ENCODE measurements at places on chromosomes 1 and 21.

GRCh38 chr21:43195121-43196021 lies 26.6 kb downstream of the CRYAA start:
- DNase-seq: no peak

- DNase-seq: no peak
Measured at GRCh38 chr21:35652196-35652595, 408.1 kb downstream of the SETD4 start.

GRCh38 chr1:214022810-214023425 lies 35.1 kb downstream of the PROX1 start:
- DNase-seq: no peak

- DNase-seq: no peak
Measured at GRCh38 chr1:30028939-30029338, 694.4 kb downstream of the MATN1 start.

DNA sequence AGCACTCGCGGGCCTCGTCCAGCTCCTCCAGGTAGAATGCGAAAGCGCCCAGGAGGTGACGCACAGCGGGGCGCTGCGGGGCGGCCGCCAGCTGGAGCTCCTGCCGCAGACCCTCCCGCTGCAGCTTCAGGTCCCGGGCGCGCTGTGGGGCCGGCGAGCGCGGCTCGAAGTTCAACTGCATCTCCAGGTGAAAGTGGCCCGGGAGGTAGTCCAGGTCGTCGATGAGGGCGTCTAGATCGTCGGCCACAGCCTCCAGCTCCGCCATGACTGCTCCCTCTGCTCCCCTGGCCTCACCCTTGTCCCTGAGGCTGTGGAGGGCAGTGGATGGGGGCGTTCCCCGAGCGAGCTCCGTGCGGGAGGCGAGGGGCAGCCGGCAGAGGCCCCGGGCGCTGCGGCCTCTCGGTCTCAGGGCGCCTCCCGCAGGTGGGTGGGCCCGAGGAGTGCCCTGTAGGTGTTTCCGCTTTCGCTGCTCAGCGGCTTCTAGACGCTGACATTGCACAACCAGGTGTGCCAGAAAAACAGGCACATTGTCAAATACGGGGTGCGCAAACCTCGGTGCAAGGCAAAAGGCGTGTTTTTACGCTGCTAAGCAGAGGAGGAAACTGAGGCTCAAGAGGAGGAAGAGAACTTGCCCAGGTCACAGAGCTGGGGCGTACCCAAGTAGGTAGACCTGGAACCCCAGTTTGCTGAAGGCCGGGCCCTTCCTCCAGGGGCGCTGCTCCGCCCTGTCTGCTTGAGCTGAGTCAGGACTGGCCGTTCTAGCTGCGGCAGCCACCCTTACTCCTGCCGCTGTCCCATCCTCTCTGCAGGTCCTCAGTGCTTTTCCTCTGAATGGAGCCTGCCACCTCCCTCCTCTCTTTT lies at the start of gene TTC22:
Gene TTC22 (minus strand): TSS at position 425 of the 861 bp plus-strand sequence. CDS start 160 bp downstream, at position 265.
- no peak for DNase-seq

- no peak for DNase-seq
Measured at GRCh38 chr1:233993651-233994050, 89.2 kb downstream of the SLC35F3 start.

- no peak for DNase-seq
Measured at GRCh38 chr1:212457740-212458338, 25.1 kb downstream of the NENF start.

DNA sequence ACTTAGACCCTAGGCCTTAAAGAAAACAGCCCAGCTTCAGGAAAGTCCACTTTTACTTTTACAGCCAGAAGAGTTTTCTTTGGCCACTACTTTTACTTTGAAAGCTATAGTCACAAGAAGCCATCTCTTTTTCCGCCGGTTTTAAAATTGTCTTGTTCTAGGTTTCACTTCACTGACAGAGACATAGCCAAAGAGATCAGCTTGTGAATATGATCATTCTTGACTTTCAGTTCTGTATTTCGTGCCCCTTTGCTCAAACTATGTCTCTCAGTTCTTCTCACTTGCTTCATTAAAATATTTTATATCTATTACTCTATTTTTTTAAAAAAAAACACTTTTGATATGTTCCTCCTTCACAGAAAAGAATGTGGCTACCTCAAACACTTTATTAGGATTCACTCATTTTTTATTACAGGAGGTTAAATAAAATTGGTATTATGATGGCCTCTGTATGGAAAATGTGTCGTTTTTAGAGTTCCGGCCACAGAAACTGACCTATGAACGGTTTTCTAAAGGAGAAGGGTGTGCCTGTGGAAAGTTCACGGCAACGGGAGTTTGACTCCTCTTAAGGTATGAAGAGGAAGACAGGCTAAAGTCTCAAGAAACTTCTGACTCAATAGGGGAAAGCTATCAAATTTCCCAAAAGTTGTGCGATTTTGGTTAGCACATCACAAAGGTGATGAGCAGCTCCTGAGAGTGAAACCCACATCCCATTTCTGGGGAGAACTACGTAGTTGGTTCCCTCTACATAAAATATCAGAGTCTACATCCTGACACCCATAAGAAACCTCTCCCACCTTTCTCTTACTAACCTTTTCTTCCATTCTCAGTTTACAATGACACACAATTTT lies 1.2 kb downstream of the MCOLN2 start:
- no peak for DNase-seq

DNA sequence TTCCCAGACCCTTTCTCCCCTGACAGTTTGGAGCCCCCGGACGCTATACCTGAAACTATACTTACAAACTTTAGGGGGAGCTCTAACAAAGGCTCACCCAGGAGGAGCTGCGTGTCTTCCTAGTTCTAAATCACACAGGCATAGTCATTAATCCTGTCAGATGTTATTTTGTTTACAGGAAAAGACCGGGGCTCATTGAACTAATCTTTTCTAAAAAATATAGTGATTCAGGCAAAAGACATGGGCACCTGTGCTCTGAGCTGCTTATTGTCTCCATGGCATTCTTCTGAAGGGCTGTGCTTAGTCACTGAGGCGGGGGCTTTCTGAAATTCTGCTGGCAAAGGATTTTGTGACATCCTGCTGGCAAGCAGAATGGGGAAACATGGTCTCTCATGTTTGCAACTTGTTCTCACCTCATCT lies 1577.0 kb downstream of the NCAM2 start:
- no peak for DNase-seq

- DNase-seq: peak; percentile 27
Measured at GRCh38 chr21:45326169-45326851, 38.6 kb upstream of the POFUT2 start.

GRCh38 chr1:164576291-164577271 lies 17.6 kb downstream of the PBX1 start:
- peak; percentile 41 for DNase-seq

- DNase-seq: no peak
Measured at GRCh38 chr1:240046000-240046399, 45.7 kb upstream of the FMN2 start.

All from HFF-Myc (cell line).